ENCODE measurements at places on chromosomes 6 and 20.

DNA sequence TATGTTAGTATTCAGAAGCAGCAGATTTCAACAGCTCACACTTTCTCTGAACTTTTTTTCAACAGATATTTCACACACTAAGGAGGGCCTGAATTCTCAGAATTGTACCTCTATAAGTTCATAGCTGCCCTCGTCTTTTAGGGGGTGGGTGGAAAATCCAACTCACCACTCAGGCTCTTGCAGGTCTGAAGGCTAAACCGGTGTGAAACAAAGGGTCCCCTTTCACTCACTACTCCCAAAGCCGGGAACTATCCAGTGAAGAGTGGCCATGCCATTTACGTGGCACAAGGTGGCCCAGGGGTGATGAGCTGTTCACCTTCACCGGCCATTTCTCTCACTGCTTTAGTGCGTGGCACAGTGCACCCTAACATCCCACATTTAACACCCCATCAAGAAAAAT is 24.2 kb downstream of the TBC1D7 start:
- no peak for DNase-seq

GRCh38 chr6:107357842-107358241 is 101.5 kb downstream of the PDSS2 start:
- no peak for DNase-seq

GRCh38 chr6:121830736-121831135 is 395.3 kb downstream of the GJA1 start:
- no peak for DNase-seq

GRCh38 chr6:142510211-142510610 is 208.4 kb downstream of the ADGRG6 start:
- DNase-seq: no peak

DNA sequence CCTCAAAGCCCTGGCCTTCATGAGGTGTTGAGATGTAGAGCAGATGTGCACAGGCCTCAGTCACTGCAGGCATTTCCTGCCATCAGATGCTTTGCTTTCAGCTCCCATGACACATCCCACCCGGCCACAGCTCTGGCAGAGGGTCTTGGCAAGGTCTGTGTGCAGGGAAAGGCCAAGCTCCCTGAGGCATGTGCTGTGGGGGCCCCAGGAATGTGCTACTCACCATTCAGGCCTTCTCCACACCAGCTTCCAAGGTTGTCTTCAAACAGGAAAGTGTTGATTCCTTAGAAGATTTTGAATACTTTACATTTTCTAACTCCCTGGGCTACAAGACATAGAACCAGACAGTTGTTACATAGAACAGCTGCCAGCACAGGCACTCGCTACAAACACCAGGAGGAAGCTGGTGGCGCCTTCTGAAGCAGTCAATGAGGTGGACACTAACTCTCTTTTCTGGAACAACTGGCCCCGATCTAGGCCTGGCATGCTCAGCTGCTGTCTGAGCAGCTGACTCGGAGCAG is 27.8 kb downstream of the CASS4 start:
- peak; percentile 15 for DNase-seq

DNA sequence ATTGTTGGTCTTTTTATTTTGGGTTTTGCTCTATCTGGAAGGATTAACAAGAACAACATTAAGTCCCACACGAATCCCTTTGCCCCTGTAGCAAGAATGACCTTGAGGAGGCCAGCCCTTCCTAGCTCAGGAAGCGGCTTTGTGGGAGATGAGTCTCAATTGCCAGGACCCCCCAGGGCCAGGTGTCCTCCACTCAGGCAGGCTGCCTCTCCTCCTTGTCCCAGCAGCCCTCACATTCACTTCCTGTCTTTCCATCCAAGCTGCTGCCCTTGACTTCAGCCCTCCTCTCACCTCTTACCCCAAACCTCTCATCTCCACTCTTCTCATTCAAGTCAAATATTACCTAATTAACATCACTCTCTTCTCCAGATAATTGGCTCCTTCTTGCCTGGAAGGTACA is 22.6 kb upstream of the SYNDIG1 start:
- DNase-seq: no peak

DNA sequence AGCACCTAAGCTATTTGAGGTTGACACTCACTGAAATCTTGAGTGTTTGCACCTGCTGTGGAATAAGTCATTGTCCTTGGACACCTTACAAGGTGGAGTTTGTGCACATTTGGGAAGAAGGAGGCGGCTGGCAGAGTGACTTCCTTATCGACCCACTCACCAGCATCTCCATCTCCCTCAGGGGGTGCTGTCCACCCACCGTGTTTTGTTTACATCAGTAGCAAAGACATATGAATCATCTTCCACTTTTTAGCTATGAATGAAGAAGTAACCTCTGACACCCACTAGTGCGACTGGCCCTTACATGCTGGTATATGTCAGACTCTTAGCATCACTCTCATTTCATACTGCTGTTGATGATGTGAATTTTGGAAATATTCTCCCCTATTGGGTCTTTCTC is 119.5 kb upstream of the SGK1 start:
- DNase-seq: no peak

All from RCC 7860 (cell line).